RWPE1 (cell line): ENCODE measurements at places on chromosomes 11 and 22.

DNA sequence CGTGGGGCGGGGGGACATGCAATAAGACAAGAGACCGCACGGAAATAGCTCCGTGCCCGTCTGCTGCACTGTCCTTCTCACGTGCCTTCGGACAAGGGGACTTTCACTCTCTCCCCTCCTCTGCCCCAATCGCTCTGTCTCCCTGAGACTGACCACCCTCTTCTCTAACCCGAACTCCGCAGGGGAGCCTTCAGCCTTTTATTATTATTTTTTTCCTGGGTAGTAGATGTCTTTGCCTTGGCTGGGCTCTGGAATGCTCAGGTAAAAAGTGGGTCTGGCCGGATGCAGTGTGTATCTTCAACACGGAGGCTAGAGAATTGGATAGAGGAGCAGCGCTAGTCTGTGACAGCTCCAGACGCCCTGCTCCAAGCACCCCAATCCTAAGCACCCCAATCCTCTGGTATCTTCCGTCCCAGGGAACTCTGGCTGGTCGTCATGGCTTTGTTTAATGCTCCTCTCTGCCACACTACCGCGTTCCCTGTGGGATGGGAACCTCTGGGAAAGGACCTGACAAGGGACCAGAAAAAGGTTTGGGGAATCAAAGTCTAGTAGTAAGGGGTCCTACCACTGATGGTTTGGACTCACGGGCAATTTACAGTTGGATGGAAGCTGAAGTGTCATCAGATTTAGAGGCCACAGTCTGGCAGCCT lies 25.1 kb upstream of the ROBO3 start:
- DNase-seq: no peak

- DNase-seq: no peak
Measured at GRCh38 chr11:74707602-74708510, 23.4 kb downstream of the CHRDL2 start.

DNA sequence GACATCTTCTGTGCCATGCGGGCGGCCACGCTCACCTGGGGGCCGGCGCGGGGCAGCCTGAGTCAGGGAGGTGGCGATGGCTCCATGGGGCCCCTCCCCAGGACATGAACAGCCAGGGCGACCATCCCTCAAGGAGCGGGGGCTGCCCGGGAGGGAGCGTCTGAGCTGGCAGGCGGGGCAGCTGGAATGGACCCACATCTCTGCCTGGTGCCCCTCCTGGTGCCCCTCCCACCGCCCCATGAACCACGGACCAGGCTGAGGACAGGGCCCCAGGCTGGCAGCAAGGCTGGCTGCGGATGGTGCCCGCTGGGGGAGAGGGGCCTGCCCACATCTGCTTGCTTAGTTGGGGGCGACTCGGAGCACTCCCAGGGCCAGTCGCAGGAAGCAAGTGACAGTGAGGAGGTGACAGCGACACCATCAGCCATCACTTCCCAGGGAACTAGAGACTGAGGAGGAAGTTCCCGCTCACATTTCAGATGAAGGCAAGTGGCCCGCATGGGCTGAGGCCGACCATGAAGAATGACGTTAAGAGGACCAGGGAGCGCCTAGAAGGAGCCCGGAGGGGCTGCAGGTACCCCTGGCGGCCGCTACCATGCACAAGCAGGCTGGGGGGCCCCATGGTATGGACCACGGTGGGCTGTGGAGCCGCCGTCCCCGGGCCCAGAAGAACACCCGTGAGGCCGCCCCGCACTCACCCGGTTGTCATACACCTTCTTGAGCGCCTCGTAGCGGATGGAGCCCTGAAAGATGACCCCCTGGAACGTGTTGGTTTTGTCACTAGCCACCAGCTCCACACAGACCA lies 37.3 kb downstream of the KIAA0930 start:
- no peak for DNase-seq

DNA sequence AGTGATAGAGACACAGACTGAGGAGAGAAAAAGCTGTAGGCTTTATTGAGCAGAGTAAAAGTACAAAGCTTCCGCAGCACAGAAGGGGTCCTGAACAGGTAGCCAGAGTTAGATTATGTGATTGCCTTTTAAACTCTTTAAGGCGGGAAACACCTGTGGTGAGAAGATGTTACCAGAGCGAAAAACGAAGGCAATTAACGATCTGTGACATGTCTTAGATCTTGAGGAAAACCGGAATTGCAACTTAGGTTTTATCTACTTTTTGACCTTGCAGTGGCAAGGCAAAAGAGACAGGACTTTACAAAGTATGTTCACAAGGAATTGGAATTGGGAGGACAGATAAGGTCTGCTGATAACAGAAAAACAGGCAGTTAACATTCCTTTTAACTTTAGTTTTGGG lies 493.6 kb upstream of the FAT3 start:
- no peak for DNase-seq

DNA sequence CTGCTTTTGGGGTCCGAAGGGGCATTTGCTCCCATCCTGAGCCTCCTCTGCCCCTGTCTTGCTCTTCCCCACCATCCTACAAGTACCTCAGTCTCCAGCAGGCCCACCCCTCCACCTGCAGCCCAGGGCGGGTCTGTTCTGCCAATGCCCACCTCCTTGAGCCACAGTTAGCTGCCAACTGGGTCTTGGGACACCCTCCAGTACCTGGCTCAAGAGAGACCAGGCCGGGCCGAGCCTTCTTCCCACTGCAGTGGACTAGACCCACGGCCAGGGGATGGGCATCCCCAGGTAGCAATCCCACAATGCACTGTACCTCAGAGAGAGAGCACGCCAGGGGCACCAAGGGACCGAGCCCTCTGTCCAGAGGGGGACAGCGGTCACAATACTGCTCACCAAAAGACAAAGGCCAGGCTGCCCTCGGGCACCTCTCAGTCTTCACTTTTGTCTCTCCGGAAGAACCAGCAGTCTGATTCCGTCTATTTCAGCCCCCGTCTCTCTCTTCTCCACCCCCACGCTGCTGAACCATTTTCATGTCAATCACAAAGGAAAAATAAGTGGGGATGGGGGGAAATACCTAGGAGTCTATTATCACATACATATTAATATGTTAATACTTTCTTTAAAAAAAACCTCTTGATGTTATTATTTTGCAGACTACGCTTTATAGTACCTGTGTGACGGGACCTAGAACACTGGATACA lies 51.7 kb downstream of the SYT13 start:
- DNase-seq: no peak

DNA sequence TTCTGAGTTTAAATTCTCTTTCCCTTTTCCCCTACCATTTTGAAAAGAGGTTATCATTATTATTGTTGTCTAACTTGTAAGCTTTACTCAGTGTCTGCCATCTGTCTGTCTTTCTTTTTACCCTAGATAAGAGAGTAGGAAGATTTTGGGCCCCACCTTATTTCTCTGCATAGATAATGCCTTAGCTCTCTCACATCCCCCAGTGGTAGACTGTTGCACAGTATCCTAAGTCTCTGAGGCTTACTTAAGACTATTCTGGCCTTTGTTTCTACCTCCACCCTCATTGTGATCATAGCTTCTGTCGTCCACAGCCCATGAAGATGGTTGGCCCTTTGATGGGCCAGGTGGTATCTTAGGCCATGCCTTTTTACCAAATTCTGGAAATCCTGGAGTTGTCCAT lies 3.6 kb upstream of the OR51L1 start:
- DNase-seq: no peak

GRCh38 chr11:100584201-100584985 lies 102.7 kb upstream of the ARHGAP42 start:
- DNase-seq: no peak

- no peak for DNase-seq
Measured at GRCh38 chr11:116797816-116798215, 6.1 kb upstream of the APOA5 start.

GRCh38 chr11:360326-361280 lies 8.7 kb upstream of the B4GALNT4 start:
- no peak for DNase-seq

GRCh38 chr22:36323182-36323854 lies 64.4 kb downstream of the MYH9 start:
- no peak for DNase-seq

GRCh38 chr11:16979703-16980622 lies 34.3 kb downstream of the PLEKHA7 start:
- DNase-seq: no peak
